Keratinocyte (primary cell): ENCODE measurements at places on chromosomes 1 and 21. TPM values are rescaled to one million over a fixed set of nuclear protein-coding genes. Genes with fewer than 3 reads are reported as not detected.
A peak's percentile ranks its signal among the peaks of the same experiment; 100 is the strongest.

Gene EXO1
- 0.84 to 6.5 TPM (median 5.4 TPM) in 3 replicates for polyA plus RNA-seq

Gene CDA
- polyA plus RNA-seq = 44.9 to 136 TPM (median 64.6 TPM) in 3 replicates

Gene KIAA1614
- polyA plus RNA-seq = 0.03 to 0.12 TPM (median 0.06 TPM) in 3 replicates

Gene TMEM82
- not detected in 3 replicates for polyA plus RNA-seq

- DNase-seq = no peak
- H3K4me3 ChIP-seq = peak overlapping the region; percentile 41
- peaks cover 13% of the 10 kb centered on the region for H3K4me1 ChIP-seq
These were observed 71.3 kb upstream of the MUTYH start for GRCh38 chr1:45411510-45411899.

DNA sequence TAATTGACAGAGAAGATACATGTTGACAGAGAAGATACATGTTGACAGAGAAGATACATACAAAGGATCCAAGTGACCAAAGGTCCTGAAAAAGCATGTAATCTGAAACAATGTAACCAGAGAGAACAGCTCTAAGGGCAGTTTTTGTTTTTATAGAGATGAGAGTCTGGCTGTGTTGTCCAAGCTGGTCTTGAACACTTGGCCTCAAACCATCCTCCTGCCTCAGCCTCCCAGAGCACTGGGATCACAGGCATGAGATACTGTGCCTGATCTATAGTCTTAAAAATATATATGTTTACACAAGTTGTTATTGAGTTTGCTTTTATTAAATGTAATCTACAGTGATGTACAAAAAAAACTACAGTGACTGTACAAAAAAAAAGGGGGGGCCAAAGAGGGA lies 12.5 kb downstream of the MEAF6 start:
- peaks cover 28% of the 10 kb centered on the region for H3K36me3 ChIP-seq
- peaks cover 10% of the 10 kb centered on the region for H3K4me1 ChIP-seq

DNA sequence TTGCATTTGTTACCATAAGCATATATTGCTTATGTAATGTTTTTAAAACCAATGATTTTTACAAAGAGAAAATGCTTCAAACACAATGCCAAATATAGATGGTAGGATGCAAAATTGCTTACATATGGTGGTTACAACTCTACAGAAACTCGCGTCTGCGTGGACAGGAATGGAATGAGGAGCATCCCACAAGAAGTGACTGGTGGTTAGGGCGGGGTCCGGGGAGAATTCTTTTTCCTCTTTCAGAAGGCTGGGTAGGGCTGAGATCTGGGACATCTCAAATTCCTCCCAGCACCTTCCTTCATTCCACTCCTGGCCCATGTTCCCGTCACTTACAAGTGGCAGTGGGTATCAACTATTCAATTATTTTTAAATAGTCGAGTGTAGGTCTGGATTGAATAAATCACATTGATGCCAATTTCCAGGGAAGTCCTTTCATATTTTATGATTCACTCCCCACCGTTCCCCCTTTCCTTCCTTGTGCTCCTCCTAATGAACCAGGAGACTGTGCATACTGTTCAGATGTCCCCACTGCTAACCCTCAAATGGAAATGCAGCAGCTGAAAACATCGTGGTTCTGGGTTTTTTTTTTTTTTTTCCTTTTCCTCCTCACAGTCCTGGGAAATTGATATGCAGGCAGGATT lies 174.5 kb upstream of the POU3F1 start:
- no peak for DNase-seq
- peaks cover 4% of the 10 kb centered on the region for H3K27me3 ChIP-seq
- H3K4me3 ChIP-seq = no peak overlapping the region
- peaks cover 10% of the 10 kb centered on the region for H3K4me1 ChIP-seq
- no peak overlapping the region for H3K27ac ChIP-seq
- no peaks in the 10 kb centered on the region for H3K36me3 ChIP-seq

DNA sequence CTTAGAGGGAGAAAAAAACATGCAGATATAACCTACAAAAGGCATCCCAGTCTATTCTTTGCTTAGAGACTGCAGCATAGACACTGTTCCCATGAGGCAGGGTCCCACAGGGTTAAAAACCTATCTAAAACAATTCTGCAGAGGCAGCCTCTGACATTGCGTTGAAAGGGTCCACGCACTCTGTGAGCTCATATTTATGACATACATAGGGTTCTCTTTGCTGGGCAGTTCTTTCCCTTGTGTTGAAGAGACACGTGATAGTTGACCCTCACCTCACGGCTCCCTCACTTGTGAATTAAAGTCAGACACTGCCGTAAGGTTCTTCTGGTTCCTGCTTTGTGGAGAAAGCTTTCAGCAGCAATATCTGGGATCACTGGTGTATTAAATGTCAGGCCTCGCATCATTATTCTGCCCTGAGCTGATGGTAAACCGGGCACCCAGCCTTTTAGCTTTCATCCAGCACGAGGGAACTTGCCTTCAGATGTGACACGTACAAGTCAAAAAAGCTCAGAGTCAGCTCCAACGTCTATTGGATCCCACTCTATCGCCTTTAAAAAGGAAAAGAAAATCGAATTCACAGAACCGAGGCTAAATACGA lies 52.8 kb upstream of the HNRNPU start:
- H3K4me3 ChIP-seq = no peak overlapping the region
- no peak for DNase-seq
- no peaks in the 10 kb centered on the region for H3K36me3 ChIP-seq
- H3K27ac ChIP-seq = no peak overlapping the region
- peaks cover 6% of the 10 kb centered on the region for H3K27me3 ChIP-seq
